ENCODE measurements at places on chromosomes 1 and 21. TPM values are rescaled to one million over a fixed set of nuclear protein-coding genes. Genes with fewer than 3 reads are reported as not detected.

OR2L8 gene
- not detected for total RNA-seq

RBP7 gene
- 1.6 TPM for total RNA-seq

GRCh38 chr21:28133116-28133515, 859.6 kb downstream of the LTN1 start:
- no peak for DNase-seq

OR2L2 gene
- total RNA-seq: not detected

GRCh38 chr1:101158424-101158823, 78.4 kb upstream of the S1PR1 start:
- no peak for DNase-seq

IGFN1 gene
- total RNA-seq: 1.2 TPM

ALG14 gene
- 6.4 TPM for total RNA-seq

AIM2 gene
- total RNA-seq: not detected

- no peak for DNase-seq
Measured at GRCh38 chr1:218828125-218828650, 345.5 kb upstream of the LYPLAL1 start.

DNA sequence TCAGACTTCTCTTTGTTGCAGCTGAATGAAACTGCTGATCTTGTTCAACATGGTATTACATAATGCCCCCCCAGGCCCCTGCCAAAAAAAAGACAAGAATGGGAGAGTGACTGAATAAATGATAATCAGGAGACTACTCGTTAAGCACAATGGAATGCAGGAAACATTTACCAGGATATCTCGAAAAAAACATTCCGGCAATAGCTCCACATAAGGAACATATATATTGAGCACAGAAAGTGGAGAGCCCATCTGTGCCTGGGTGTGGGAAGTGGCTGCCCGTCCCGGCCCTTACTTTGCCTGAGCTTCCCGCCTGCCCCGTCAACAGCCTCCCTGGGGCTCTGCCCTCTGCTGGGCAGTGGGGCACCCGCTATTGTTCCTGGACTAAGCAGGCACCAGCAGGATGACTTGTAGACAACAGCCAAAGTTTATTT, 13.3 kb downstream of the TRIM11 start:
- DNase-seq: peak; percentile 73

STX12 gene
- total RNA-seq: 24.5 TPM

All from A673 (cell line).